ENCODE measurements at places on chromosomes 6 and 20.

DNA sequence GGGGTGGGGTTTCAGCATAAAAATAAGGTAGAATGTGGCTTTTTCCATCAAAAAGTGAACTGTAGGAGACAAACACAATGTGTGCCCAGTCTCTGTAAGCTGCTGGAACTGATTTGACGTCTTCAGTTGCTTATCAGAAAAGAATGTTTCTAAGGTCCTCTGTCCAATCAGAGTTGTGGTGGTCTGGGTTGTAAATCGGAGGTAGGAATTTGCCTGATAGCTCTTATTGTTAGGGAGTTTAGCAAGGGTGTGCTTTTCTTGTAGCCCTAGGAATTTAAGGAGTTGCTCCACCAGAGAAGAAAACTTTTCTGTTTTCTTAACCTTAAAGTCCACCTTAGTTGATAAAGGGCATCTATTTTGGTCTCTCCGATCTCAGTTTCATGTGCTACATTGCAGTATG lies 10.4 kb upstream of the SSTR4 start:
- no peak for DNase-seq

- peak; percentile 61 for DNase-seq
Observed at GRCh38 chr20:2449386-2449785, 21.2 kb downstream of the SNRPB start.

- DNase-seq, result no peak
Observed at GRCh38 chr6:16555550-16555949, 205.7 kb downstream of the ATXN1 start.

GRCh38 chr20:10521068-10521831 lies 86.1 kb downstream of the SLX4IP start:
- peak; percentile 81 for DNase-seq

- DNase-seq, result no peak
Observed at GRCh38 chr20:46157625-46158024, 39.5 kb downstream of the CD40 start.

- DNase-seq, result no peak
Observed at GRCh38 chr6:68226460-68226859, 408.6 kb upstream of the ADGRB3 start.

GRCh38 chr6:97978855-97979271 lies 695.8 kb upstream of the MMS22L start:
- no peak for DNase-seq

GRCh38 chr6:44067173-44068139 lies 59.8 kb downstream of the MRPL14 start:
- no peak for DNase-seq

GRCh38 chr6:76892542-76892941 lies 570.7 kb downstream of the HTR1B start:
- no peak for DNase-seq

DNA sequence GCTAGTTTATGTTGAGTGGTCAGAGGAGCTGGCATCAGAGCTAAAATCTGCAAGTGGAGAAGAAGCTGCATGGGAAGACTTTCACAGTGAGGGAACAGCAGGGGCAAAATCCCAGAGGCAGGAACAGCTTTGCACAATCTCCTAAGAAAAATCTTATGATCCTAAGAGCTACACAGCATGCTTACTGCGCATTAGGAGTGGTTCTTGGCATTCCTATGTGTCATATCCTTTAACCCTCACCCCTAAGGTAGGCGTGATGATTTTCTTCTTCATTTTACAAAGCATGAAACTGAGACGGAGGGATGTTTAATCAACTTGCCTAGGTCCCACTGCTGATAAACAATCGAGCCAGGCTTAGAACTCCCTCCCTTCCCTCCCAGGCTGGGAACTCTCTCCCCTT lies 313.6 kb upstream of the SULF2 start:
- DNase-seq, result no peak

DNA sequence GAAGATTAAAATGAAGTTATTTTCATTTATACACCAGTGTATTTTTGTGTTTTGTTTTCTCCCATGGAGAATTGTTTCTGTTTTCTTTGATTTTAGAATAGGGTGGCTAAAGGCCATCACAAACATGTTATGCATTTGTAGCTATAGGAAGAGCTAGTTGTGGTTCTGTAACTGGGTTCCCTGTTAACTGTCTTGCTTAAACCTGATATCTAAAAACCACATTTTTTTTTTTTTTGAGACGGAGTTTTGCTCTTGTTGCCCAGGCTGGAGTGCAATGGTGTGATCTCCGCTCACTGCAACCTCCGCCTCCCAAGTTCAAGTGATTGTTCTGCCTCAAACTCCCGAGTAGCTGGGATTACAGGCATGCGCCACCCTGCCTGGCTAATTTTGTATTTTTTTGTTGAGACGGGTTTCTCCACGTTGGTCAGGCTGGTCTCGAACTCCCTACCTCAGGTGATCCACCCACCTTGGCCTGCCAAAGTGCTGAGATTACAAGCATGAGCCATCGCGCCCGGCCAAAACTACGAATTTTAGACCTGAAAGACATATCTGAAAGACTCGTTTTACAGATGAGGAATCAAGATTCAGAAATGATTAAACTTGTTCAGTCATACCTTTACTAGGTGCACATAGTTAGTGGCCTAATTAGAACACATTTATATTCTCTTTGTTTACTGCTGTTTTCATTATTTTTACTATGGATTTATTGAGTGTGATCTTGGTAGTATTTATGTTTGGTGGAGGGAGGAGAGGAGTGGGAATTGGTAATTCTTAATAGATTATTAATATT lies 18.0 kb downstream of the SCAF8 start:
- DNase-seq, result no peak

DNA sequence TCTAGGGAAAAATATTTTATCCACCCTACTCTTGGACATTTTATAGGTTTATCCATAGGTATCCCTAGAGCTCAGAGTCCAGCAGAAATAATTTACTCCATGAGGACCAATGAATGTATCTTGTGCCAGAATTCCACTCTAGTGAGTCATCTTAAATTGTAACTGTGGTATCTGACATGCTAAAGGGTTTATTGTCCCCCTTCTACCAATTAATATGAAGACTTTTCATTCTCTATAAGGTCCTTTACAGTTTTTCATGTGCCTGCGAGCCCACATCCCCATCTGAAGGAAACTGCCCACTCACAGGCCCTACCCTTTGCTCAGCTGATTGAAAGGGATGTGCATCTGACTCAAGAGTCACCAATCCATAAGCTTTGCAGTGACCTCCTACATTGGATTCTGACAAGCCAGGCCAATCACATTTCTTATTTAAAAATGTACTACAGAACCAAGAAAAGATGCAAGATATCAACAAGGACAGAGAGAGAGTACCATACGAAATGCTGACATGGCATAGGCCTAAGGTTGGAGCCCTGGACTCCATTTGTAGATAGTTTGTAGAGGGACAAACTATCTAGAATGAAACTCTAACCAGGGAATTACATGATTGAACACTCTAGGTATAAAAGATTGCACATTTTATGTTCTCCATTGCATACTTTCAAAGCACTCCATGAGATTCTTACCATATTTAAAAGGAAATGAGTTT lies 93.4 kb upstream of the DEFB112 start:
- DNase-seq, result no peak

GRCh38 chr20:48568520-48568919 lies 259.3 kb downstream of the PREX1 start:
- DNase-seq, result no peak

DNA sequence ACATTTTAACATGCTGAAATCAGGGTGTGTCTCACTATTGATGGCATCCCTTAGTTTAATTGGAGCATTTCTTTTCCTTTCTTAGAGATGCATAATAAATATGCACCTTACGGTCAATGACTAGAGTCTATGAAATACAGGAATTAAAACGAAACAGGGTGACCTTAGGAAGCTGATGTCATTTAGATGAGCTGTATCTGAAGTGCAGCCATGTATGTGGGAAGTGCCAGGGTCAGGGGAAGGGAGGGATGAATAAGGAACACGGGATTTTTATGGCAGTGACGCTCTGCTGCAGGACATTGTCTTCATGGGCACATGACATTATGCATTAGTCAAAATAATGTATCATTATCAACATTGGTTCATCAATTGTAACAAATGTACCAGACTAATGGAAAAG lies 84.0 kb downstream of the AGPAT4 start:
- DNase-seq, result no peak

GRCh38 chr6:54307439-54307910 lies 766 bp upstream of the TINAG start:
- peak; percentile 45 for DNase-seq

GRCh38 chr6:3740551-3741476 lies 10.7 kb downstream of the PXDC1 start:
- no peak for DNase-seq

- DNase-seq, result no peak
Observed at GRCh38 chr6:41443616-41444525, 102.3 kb upstream of the FOXP4 start.

- no peak for DNase-seq
Observed at GRCh38 chr20:41320976-41321375, 3.4 kb upstream of the ZHX3 start.

GRCh38 chr20:5696011-5696559 lies 54.1 kb upstream of the SHLD1 start:
- DNase-seq, result no peak

- DNase-seq, result peak; percentile 16
Observed at GRCh38 chr6:136511397-136511796, 38.8 kb downstream of the MAP7 start.

DNA sequence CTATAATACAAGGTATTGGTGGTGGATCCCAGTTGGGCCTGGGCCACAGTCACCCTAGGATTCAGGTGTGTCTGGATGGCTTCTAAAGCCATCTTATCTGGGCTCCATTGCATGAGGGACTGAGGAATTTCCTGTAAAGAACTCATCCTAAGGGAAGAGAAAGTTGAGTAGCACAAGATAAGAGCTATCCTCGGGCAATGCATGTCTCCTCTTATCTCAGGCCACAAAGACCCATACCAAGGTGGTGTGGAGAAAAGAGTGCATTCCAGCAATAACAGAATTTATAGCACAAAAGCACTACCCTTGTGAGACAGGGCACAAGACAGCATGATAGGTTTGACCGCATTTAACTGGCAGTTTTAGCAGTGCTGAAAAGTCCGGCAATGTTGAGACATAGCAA lies 14.3 kb upstream of the MTRF1L start:
- DNase-seq, result no peak

DNA sequence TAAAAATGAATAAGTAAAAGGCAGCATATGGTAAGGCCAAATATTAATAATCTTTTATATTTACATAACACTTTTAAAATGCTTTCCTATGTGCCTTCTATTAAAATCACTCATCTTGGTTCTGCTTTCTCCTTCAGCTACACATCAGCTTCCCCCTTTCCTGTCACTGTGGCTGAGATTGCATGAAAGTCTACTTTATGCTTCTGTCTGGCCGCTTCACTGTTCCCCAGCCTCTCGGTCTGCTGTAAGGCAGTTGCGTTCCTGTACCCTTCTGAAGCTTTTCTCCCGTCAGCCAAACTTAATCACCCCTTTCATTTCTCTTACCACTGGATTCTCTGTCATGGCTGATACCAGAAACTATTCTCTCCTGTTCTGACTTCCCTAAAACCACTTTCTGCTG lies 34.6 kb downstream of the SOX4 start:
- no peak for DNase-seq

- DNase-seq, result no peak
Observed at GRCh38 chr6:129516005-129516404, 194.0 kb downstream of the ARHGAP18 start.

- peak; percentile 6 for DNase-seq
Observed at GRCh38 chr6:126094411-126094810, 108.1 kb downstream of the TRMT11 start.

- no peak for DNase-seq
Observed at GRCh38 chr6:41548098-41548840, 2.1 kb downstream of the FOXP4 start.

- no peak for DNase-seq
Observed at GRCh38 chr20:11217326-11218172, 543.8 kb upstream of the JAG1 start.

DNA sequence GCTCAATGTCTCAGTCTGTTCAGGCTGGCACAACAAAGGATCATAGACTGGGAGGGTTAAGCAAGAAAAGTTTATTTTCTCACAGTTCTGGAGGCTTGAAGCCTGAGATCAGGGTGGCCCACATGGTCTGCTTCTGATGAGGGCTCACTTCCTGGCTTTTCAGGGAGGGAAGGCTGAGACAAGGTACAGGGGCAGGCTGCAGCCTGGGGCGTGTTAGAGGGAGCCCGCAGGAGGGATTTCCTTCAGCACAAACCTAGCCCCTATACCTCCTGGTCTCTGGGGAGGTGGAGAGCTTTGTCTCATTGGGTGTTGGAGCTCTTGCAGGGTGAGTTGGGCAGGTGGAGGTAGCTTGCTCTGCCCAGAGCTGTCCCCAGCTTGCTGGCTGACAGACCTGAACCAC lies 81.1 kb upstream of the GPR6 start:
- DNase-seq, result no peak

GRCh38 chr6:14656649-14657048 lies 539.1 kb downstream of the CD83 start:
- DNase-seq, result no peak

GRCh38 chr6:108027594-108027993 lies 46.9 kb downstream of the OSTM1 start:
- peak; percentile 17 for DNase-seq

DNA sequence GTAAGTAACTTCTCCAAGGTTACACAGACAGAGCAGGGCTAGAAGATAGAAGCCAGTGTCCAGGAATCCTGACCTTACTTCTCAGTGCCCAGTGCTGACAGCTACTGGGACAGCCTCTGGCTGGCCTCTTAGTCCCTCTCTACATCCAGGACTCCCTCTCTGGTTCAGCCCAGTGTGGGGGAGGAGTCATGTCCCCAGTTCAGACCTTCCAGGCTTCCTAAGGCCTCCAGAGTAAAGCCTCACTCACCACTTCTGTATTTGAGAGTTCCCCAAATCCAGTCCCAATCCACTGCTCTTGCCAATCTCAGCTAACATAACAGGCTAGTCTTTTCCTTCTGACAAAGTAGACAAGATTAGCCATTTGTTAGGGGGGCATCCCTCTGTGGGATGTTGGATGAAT lies 36.9 kb upstream of the EPB41L1 start:
- no peak for DNase-seq

- no peak for DNase-seq
Observed at GRCh38 chr6:43490523-43490939, 13.2 kb downstream of the TJAP1 start.

DNA sequence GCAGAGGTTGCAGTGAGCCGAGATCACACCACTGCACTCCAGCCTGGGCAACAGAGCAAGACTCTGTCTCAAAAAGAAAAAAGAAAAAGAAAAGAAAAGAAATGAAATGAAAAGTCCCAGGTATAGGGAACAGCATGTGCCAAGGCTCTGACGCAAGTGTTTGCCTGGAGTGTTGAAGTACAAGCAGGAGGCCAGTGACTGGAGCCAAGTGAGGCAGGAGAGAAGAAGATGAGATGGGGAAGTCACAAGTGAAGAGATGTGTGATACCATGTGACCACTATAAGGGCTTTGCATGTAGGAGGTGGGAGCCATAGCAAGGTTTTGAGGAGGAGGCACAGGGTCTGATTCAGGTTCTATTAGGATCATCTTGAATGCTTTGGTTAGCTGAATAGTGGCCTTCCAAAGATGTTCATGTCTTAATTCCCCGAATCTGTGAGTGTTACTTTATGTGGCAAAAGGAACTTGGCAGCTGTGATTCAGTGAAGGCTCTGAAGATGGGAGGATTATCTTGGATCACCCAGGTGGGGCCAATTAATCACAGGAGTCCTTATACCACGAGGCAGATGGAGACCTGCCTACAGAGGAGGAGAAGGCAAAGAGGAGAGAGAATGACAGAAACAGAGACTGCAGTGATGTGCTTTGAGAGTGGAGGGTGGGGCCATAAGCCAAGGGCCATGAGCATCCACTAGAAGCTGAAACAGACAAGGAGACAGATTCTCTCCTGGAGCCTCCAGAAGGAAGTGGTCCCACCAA lies 91.1 kb upstream of the PTPN1 start:
- no peak for DNase-seq

- no peak for DNase-seq
Observed at GRCh38 chr6:75472885-75473284, 20.7 kb downstream of the FILIP1 start.
